Activated naive CD4-positive, alpha-beta T cell treated with anti-CD3 and anti-CD28 coated beads, Interleukin-2, amount 50 U/mL, for 16 hours (primary cell): ENCODE measurements at places on chromosomes 12 and 14.

DNA sequence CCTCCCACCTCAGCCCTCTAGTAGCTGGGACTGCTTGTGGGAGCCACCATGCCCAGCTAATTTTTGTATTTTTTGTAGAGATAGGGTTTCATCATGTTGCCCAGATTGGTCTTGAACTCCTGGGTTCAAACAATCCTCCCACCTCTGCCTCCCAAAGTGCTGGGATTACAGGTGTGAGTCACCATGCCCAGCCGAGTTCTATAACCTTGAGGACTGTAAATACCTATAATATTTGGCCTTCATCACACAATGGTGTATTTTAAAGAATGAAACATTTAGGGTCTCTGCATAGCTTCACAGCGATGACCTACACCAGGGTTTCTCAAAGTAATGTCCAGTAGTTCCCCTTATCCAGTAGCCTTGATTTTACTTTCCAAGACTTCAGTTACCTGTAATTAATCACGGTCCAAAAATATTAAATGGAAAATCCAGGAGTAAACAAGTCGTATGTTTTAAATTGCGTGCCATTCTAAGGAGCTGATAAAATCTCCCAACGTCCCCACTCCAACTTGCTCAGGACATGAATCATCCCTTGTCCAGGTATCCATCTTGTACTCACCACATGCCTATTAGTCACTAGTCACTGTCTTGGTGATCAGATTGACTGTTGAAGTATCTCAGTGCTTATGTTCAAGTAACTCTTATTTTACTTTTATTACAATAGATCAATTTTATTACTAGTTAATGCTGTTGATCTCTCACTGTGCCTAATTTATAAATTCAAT lies 368.2 kb downstream of the BTG1 start:
- no peak for DNase-seq

GRCh38 chr12:119222222-119222951 lies 43.7 kb downstream of the HSPB8 start:
- DNase-seq, result no peak

DNA sequence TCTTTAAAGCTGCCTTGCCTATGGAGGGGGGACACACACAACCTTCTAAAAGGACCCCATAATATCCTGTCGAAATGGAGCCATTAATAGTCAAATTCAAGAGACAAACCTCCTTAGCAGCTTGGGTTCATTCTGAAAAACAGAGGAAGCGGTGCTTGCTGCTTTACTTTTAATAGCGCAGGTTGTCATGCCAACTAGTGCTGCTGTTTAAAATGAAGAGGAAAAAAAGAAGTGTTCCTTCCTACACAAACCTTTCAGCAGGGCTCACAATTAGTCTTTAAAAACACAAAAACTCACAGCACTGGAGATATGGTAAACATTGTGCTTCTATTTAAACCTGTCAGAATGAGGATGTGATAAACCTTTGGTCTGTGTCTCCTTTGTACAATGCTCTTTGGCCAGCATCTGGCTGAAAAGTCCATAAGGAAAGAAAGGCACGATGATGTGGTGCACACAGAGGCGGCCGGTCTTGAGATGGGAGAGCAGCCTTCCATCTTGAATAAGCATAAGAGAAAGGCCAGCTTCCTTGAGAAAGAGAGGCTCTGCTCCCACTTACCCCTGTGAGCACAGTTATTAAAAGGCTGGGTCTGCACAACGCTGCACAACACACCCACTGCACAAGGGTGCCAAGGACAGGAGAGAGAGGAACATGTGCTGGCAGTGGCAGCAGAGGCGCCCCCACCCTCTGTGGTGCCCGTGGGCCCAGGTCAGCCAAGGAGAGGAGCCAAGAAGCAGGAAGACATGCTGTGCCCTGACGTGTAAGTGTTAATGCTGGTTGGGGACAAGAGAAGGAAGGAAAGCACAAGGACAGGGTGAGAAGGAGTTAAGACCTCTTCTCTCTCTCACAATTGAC lies 144.6 kb downstream of the TTC7B start:
- DNase-seq, result no peak

DNA sequence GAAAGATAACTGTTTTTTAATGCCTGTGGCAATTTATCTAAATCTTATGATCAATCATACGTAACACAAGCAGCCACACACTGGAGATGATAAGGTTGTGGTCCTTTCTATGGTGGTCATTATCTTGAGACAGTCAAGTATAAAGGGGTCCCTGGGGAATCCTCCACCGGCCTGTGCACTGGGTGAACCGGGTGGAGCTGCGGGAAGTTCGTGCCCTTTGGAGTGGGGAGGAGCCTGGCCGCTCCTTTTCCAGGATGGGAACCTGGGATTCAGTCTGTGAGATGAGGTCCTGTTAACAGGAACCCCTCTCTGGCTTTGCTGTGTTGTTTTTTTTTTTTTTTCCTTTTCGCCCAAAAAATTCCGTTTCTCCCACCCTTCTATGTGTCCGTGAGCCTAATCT lies 167.5 kb upstream of the RPL10L start:
- DNase-seq, result no peak

DNA sequence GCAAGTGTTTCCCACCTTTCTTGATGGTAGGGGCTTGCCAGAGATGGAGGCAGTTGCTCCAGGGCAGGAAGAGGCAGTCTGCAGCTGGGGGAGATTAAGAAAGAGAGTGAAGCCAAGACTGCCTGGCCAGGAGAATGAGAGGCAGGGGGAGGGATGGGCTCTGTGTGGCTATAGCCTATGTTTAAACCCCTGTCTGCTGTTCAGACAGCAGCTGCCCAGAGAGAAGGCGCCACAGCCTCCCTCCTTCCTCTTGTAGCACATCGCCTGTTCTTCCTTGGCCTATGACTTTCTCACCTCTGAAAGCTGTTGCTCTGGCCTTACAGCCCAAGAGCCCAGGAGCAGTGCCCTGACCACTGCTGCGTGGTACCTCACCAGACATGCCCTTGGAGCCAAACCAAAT lies 61.7 kb downstream of the EMP1 start:
- DNase-seq, result no peak

- DNase-seq, result no peak
These were observed 16.3 kb upstream of the IRF2BPL start for GRCh38 chr14:77044783-77045237.

- no peak for DNase-seq
These were observed 132.7 kb upstream of the EEA1 start for GRCh38 chr12:93061473-93062419.

GRCh38 chr12:104740668-104741067 lies 217.4 kb downstream of the SLC41A2 start:
- no peak for DNase-seq

DNA sequence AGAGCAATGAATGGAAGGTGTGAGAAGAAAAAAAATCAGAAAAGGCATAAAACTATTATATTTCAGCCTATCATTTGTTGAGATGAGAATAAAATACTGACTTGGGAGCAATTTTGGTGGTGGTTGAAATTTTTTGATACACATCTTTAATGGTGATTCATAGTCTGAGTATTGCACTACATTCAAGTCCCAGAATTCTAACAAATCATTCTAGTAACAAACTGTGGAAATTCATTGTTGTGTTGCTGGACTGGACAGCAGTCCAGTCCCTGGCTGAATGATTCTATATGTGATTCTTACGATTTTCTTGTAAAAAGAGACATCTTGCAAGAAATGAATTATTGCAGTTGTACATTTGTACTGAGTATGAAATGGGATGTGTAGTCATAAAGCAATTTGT lies 268.6 kb downstream of the TRHDE start:
- DNase-seq, result no peak

GRCh38 chr14:50001999-50002925 lies 109.4 kb downstream of the ARF6 start:
- peak; percentile 42 for DNase-seq

DNA sequence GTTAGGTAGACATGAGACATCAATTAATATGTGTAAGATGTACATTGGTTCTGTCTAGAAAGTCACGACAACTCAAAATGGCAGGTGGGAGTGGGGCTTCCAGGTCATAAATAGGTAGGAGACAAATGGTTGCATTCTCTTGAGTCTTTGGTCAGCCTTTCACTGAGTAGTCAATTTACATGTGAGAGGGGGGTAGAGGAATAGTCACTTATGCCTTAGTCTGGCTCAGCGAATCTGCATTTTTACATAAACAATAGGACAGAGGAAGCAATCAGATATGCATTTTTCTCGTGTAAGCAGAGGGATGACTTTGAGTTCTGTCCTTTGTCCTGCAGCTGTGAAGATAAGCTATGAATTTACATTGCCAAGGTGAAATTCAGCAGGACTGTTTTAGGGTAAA lies 27.8 kb upstream of the UNC79 start:
- no peak for DNase-seq

DNA sequence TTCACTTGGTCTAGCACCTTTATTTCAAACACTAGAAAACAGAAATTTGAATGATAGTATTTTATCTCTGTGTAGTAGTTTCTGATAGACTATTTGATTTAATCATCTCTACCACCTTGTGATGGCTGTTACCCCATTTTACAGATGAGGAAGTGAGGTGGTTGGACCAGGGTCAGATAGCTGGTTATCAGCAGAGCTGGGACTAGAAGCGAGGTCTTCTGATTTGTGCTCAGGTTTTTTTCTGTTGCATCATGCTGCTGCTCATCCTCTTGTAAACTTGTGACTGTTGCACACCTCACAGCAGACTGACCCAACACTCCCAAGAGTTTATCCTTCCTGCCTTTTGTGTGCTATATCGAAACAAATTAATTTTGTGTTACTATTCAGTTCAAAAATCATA lies 10.1 kb upstream of the MANSC4 start:
- no peak for DNase-seq

GRCh38 chr12:132109741-132110140 lies 34.4 kb downstream of the DDX51 start:
- DNase-seq, result no peak

DNA sequence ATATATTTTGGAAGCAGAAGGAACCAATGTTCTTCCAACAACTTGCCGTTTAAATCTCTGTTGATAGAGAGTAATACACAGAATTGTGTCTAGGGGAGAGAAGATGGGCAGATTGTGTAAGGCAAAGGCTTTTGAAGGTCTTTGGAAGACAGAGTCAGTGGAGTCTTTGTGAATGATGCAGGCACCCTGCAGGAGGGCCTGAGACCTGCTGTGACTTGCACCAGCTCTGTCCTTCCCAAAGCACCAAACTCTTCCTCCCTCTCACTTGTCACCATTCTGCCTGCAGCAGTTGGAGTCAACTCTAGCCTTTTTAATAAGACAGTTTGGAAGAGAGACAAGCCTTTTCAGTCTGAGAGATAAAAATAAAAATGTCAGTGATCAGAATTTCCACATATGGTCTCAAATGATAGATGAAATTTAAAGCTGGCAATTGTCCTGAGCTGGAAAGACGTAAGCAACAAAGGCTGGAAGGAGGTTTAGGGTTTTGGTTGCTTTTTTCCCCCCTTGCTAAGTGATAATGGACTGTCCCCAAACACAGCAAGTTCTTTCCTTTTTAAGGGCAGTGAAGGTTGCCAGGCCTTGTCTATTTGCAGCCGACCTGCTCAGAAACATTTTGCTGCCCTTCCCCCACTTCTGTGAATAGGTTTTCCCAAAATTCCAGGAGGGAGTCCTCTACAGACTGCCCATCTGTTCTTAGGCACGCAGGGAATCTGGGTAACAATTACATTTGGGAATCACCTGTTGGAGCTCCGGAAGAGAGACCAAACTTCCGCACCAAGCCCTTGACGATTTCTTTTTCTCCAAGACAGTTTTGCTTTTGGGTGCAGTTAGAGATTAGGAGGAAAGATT lies 103.0 kb upstream of the NTF3 start:
- DNase-seq, result no peak

DNA sequence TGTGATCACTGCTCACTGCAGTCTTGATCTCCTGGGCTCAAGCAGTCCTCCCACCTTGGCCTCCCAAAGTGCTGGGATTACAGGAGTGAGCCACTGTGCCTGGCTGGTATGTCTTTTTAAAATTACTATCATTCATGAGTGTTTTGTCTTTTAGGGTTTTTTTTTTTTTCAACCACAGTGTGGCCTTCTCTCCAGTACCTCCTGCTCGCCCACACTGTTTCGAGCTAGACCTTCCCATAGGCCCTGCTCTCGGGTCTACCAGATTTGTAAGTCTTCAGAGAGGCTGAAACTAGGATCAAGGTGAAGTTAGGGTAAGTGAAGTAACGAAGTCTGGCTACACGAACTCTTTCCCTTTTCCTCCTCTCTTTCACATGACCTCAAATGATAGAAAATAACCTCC lies 1.5 kb downstream of the BIN2 start:
- DNase-seq, result no peak

GRCh38 chr14:92373336-92373735 lies 50.4 kb downstream of the SLC24A4 start:
- DNase-seq, result no peak

- no peak for DNase-seq
These were observed 3.6 kb upstream of the KRT72 start for GRCh38 chr12:52604859-52605258.

- DNase-seq, result no peak
These were observed 421.9 kb downstream of the TMEM132D start for GRCh38 chr12:129481921-129482320.

DNA sequence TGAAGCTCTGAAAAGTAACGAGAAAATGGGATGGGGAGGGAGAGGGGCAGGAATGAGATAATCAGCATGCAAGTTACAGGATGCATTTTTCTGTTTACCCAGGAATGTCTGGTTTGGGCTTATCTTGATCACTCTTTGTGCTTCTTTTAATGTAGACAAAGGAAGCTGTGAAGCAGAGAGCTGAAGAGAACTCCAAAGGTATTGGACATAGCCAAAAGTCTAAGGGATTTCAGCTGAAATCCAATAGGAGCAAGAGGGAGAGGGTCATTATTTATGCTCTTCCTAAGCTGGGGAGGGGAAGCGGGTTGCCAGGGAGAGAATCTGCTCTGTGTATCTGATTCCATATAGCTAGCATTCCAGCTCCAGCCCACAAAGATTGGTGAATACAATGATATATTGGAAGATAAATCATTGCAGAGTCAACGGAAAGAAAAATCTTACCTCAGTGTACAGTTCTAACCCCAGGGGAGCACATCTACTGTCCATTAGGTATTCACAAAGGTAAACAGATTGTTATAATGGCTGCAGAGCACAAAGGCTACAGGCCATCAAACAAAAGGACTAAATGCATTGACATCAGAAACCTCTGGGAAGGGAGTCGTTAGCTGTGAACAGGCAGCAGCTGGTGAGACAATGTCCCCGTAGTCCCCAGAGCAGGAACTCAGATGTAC lies 61.0 kb upstream of the PELI2 start:
- DNase-seq, result no peak

DNA sequence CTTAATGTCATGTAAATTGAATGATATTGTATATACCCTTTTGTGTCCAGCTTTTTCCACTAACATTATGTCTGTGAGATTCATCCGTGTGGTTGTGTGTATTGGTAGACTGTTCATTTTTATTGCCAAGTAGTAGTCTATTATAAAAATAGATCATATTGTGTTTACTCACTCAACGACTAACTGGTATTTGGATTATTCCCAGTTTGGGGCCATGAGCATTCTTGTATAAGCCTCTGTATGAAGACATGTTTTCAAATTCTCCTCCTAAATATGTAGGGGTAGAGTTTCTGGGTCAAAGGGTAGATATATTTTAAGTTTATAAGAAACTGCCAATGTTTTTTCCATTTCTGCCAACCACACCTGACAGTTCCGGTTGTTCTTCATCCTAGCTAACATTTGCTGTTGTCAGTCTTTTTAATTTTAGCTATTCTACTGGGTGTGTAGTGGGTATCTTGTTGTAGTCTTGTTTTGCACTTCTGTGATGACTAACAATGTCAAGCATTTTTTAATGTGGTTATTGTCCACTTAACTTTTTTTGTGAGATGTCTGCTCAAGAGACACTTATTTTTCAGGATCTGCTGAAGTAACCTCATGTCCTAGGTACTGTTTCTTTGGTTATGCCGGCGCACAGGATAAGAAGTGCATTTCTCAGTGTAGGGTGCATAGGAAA lies 93.2 kb downstream of the DACT1 start:
- DNase-seq, result no peak
